Stimulated activated CD4-positive, alpha-beta T cell treated with anti-CD3 and anti-CD28 coated beads, TNF-alpha, amount 100 ng/mL, for 4 hours (primary cell): ENCODE measurements at places on chromosomes 16 and 17.

DNA sequence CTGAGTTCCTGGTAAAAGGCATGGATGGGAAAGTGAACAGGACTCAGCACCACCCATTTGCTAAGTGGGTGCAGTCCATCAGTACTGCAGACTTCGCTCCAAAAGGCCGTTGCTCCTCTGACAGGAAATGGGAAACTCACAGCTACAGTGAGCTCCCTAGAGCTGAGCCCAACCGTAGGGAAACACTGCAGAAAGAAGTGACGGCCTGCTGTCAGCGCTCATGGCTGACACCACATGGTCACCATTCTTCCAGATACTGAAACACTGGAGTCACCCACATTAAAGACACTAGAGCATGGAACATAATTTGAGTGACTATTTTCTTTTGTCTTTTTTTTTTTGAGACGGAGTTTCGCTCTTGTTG is 31.9 kb downstream of the UBE2O start:
- no peak for DNase-seq

DNA sequence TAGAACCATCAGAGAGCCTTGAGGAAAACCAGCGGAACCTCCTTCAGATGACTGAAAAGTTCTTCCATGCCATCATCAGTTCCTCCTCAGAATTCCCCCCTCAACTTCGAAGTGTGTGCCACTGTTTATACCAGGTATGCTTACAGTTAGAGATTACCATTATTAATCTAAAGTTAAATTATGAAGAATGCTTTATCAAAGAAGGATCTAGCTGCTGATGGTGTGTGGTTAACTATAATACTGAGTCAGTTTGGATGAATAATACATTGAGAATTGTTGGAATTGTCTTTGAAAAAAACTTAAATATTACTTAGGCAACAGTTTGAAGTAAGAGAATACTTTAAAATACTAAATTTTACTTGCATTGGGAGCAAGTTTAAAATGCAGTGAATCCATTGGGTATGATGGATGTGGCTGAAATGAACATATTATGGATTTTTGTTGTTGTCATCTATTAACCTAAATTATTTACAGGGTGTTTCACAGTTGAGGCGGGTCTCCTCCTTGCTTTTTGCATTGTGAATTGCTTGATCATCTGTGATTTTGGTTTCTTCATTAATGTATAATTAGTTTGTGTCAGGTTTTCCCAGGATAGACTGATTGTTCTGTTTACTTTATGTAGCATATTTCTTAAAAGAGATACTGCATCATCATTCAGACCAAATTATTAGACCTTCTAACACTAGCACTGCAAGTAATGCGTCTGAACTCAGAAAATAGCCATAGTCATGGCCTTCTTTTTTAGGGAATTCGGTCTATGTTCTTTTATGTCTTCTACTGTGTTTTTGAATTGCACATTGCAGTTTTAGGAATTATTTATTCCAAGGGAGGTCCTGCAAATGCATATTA is 47.8 kb downstream of the OMG start:
- no peak for DNase-seq

DNA sequence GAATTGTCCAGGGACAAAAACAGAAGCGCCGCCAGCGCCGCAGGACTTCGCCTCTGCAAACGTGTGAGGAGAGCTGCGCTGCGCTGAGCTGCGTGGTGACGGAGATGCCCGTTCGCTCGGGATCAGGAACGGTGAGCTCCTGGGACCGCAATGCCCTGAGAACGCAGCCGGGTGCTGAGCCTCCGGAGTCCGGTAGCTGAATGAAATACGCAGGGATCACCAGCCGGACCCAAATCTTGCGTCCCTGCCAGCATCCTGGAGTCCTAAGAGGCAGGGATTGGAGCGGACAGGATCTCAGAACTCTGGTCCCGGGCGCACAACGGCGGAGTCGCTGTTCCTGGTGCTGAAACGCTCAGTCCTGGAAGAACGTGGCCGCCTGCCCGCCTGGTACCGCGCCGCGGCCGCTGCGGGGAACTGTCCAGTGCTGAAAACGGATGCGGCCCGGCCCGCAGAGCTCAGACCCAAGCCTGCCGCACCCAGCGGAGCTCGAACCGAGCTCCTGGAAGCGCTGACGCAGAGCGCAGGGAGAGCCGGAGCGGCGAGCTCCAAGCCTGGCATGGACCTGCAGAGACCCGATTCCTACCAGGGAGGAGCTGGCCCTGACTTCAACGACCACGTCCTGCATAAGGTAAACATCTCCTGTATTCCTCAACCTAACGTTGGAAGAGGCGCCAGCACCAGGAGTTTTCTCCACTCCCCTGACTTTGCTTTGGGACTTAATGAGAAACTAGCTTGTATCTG is 41.5 kb downstream of the CD300LF start:
- DNase-seq: peak; percentile 50

- DNase-seq: no peak
Measured at GRCh38 chr16:28161626-28162025, 50.1 kb downstream of the XPO6 start.

DNA sequence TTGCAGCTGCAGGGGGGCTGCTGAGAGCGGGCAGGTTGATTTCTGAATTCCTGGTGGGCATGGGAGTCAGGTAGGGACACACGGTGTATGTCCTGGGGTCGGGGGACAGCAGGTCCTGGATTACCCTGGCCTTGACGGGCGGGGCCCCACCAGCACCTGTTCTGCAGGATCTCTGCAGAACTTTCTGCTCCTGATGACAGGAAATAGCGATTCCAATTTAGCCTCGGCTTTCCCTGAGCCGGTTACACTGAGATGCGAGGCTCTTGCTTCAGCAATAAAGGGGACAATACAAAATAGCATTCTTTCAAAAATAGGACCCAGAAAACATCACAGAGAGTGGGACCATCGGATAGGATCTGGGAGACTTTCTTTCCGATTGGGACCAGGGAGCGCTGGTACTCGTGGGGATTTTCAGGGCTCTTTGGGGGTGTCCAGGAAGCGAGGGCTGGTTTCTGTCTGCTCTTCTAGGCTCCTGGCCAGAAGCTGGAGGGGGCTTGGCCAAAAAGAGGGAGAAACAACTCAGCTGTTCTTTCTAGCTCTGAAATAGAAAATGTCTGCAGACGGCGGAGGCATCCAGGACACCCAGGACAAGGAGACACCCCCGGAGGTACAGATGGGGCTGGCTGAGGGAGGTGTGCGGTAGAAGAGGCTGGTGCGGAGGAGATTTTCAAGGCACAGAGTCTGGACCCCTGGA is 642 bp downstream of the ZNF205 start:
- no peak for DNase-seq

GRCh38 chr17:7060165-7060891 is 16.4 kb upstream of the SLC16A11 start:
- no peak for DNase-seq

DNA sequence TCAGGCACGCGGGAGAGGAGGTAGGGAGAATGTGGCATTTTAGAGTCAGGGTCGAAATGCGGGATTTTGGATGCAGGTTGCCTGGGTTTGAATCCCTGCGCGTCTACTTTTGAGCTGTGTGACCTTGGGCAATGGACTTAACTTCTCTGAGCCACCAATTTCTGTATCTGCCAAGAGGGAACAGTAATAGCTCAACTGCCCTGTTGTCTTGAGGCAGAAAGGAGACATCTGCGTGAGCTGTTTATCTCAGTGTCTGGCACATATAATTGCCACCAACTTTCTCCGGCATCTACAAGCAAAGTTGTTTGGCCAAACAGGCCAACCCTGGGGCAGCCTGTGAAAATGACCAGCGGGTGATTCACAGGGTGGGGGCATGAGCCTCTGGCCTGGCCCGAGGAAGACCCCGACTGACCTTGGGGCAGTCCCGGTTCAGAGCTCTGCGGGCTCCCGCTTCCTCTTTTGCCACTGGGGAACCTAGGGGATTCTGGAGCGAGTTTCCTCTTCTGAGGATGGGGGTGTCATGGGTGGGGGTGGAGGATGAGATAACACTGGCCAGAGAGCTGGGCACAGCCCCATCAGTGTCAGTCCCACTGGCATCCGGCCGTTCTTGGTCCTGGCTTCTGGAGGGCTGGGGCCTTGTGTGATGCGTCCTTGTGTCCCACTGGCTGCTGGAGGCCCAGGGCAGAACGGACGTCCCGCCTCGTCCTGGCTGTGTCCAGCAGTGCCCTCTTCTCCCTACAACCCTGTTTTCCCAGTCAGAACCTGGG is 1.3 kb downstream of the SNN start:
- DNase-seq: no peak

DNA sequence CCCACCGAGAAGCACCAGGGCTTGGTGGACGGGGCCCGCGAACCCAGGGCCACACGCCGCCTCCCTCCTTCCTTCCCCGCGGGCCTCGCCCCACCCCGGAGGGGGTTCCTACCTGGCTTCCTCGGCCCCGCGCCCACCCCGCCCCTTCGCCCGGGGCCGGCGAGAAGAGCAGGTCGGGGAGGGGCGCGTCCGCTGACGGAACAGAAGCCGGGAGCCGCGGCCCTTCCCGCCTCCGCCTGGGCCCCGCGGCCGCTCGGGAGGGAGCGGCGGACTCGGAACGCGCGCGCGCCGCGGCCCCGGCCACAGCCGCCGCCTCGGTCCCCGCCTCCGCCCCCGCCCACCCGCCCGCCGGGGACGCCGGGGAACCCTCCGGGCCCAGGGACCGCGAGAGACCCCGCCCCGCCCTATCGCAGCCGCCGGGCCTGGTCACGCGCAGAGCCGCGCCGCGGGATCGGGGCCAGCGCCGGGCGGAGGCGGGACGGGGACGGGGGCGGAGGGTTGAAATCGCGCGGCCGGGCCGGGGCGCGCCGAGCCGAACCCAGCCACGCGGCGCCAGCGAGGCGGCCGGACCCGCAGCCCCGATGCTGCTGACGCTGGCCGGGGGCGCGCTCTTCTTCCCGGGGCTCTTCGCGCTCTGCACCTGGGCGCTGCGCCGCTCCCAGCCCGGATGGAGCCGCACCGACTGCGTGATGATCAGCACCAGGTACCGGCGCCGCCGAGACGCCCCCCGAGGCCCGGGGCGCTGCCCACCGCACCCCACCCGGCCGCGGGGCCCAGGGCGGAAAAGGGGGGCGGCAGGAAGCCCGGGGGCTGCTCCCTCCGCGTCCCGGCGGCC is at the start of gene TLCD3A:
Gene TLCD3A, plus strand, starts transcription at position 530 of the 835 bp plus-strand sequence. Its CDS starts 52 bp downstream, at position 582.
- peak; percentile 21 for DNase-seq

- no peak for DNase-seq
Measured at GRCh38 chr17:77111934-77112296, 28.9 kb upstream of the SEC14L1 start.

GRCh38 chr17:227078-227945 is 45.9 kb upstream of the DOC2B start:
- no peak for DNase-seq

GRCh38 chr17:79755591-79755990 is 22.4 kb upstream of the CBX2 start:
- DNase-seq: no peak
